Hepatocyte (in vitro differentiated cells): ENCODE measurements at places on chromosomes 3 and 15.

GRCh38 chr3:191244242-191244867 is 45.3 kb downstream of the OSTN start:
- DNase-seq = no peak

- peak; percentile 63 for DNase-seq
Measured at GRCh38 chr15:64851503-64851840, 9.8 kb downstream of the PLEKHO2 start.

DNA sequence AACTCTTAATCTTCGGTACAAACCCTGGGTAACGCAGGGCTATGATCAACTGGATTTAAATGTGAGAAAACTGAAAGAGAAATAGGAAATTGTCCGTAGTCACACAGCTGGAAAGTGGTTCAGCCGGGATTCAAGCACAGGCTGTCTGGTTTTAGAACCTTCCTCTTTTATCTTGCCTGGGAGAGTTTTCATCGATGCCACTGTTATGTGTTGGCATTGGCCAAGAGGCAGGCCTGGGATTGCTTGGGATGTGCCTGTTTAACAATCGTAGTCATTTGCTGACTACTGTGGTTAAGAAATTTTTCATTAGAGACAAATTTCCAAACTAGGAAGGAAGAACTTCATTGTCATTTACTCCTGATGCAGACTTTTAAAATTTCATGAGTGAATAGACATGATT is 4.3 kb downstream of the MCTP2 start:
- no peak for DNase-seq

DNA sequence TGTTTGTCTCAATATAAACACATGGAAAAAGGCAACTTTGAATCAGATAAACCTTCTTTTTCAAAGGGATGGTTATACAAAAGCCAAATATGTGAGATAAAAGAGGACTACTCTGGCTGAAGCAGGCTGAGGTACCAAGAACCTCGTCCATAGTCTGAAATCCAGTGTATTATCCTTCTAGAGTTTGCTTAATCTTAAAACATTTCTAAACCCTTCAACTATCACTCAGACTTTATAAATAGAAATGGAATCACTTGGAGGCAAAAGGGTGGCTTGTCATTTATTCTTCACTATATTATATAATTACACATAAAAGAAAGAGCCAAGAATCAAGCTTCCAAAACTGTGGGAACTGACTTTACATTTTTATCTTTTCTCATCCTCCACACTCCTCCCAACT is 303.6 kb downstream of the PLCL2 start:
- DNase-seq = no peak

DNA sequence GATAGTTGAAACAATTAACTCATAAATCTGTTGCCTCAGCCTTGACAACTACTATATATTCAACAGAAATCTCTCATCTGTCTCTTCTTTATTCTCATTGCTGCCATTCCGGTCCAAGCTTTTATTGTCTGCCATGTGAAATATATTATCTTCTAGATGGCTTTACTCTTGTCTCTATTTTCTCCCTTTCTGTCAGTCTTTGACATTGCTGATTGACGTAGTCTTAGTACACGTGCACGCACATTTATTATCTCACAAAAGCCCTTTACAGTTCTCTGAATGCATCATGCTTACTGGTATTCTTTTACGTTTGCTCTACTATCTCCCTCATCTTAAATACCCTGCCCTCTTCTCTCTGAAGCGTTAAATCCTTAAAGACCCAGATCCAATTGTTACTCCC is 5.6 kb downstream of the PDIA3 start:
- no peak for DNase-seq

DNA sequence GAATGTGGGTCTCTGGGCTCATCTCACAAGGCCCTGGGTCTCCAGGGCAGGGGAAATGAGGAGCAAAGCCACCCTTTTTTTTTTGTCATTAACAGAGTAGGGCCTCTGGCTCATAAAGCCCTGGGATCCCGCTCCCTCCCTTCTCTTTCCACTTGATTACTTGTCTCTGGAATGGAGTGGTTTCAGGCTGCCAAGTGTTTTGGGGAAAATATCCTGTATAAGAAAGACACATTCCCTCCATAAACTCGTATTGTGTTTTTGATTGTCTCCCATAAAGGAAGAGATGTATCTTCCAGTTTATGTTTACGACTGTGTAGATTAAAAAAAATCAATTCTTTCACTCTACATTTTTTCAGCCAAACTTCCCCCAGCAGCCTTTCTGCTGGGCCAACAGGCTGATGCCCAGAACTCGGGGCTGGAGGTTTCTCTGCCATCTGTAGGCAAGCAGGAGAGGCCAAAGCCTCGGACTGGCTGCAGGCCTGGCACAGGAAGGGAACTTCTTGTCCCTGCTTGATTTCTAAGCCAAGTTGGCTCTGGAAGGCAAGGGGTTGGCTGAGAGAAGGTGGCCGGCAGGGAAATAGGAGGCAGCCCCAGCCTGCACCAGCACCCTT is 49.4 kb upstream of the INSYN1 start:
- DNase-seq = no peak

GRCh38 chr3:16789344-16790120 is 95.2 kb upstream of the PLCL2 start:
- no peak for DNase-seq

- no peak for DNase-seq
Measured at GRCh38 chr15:39502082-39502447, 78.8 kb upstream of the THBS1 start.

GRCh38 chr3:112013784-112014143 is 15.0 kb downstream of the TAGLN3 start:
- DNase-seq = no peak

DNA sequence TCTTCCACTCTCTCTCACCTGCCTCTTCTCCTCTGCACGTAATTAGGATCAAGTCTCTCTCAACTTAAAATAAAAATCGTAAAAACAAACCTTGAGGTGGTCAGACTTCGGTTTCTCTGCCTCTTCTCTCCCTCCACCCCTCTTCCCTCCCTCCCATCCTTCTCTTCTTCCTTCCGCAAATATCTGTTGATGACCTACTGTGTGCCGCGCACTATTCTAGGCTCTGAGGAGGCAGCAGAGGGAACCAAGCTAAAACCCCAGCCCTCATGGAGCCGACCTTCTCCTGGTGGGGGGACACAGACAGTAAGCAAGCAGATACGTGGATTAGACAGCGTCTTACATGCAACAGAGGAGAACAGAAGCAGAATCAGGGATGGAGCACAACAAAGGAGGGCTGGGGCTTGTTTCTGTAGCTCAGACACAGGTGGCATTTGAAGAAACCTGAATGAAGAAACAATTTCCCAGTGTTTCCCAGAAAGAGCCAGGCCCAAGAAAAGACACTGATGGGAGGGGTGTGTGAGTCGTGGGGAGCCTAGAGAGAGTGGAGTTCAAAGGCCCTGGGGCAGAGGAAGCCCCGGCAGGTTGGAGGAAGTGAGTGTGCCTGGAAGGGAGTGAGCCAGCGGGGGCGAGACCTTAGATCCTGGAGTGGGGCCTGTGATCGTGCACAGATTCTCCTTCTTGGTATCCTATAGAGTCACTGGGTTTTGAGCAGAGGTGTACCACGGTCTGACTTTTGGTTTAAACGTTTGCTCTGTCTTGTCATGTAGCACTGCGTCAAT is 80.5 kb downstream of the TOP2B start:
- DNase-seq = no peak

- no peak for DNase-seq
Measured at GRCh38 chr3:177482048-177482691, 284.9 kb upstream of the TBL1XR1 start.

- no peak for DNase-seq
Measured at GRCh38 chr15:64763874-64764273, 11.5 kb downstream of the RBPMS2 start.

DNA sequence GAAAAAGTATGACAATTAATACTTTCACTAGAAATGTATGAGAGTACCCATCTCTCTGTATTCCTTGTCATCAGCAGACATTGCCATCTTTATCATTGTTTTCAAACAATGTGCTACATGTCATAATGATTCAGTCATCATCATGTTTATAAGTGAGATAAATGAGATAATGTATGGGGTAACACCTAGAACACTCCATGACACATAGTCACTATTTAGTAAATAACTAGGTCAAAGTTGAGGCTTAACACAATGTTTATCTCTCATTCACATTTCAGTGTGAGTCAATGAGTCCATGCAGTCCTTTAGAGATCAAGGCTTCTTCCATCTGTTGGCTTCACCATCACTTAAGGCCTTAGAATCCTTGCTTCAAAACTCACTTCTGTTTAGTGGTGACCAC is 70.0 kb downstream of the NLGN1 start:
- DNase-seq = no peak

DNA sequence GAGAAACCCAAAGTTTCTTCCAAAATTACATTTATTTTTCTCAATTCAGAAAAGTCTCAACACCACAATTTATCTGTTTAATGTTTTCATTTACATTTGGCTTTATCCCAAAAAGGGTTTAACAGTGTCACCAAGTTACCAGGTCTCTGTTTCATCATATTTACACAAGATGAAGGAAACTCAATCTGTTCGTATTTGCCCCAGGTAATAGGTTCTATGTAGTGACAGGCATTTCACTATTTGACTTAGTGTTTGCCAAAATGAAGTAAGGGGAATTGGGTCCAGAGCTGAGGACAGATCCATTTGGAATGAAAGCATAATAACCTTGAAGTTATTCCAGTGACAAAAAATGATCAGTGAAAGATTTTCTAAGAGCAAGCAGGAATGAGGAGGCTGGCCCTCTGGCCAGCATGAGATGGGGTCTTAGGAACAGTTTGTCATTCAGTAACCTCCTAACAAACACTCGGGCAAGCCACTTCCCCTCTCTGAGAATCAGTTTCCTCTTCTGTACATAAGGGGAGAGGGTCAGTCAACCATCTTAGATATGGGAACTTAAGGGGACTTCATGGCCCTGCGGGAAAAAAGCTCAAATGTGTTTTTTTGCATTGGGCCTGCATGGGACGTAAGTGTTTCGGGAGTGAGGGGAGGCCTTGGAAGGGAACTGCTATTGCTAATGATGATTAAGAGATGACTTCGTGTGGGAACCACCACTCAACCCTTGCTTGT is 31.8 kb downstream of the UMPS start:
- no peak for DNase-seq

- DNase-seq = no peak
Measured at GRCh38 chr3:172210355-172210754, 171.0 kb downstream of the FNDC3B start.

GRCh38 chr15:67188551-67189218 is 65.8 kb downstream of the AAGAB start:
- peak; percentile 66 for DNase-seq

GRCh38 chr3:37214076-37214475 is 39.7 kb upstream of the LRRFIP2 start:
- DNase-seq = no peak

GRCh38 chr15:63836579-63836978 is 2.8 kb upstream of the HERC1 start:
- no peak for DNase-seq

DNA sequence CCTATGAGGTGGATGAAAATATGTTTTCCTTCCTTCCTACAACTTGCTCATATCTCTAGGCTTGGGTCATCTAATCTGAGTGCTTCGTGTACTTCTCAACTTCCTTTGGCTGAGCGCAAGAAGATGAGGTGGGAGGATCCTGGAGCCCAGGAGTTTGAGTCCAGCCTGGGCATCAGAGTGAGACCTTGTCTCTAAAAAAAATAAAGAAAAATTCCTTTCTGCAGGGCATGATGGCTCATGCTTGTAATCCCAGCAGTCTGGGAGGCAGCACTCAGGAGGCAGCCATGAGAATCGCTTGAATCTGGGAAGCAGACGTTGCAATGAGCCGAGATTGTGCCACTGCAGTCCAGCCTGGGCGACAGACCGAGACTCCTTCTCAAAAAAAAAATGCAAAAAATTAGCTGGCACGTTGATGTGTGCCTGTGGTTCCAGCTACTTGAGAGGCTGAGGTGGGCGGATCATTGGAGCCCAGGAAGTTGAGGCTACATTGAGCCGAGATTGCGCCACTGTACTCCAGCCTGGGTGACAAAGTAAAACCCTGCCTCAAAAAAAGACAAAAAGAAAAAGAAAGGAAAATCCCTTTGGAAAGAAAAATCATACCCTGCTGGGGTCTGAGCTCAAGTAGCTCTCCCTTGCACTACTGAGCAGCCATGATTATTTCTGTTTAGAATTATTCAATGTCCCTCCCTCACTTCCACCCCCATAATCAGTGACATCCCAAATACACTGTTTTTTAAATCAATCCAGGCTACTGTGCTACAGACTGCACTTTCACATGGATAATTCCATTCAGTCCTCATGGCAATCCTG is 28.0 kb upstream of the RAB11A start:
- no peak for DNase-seq

DNA sequence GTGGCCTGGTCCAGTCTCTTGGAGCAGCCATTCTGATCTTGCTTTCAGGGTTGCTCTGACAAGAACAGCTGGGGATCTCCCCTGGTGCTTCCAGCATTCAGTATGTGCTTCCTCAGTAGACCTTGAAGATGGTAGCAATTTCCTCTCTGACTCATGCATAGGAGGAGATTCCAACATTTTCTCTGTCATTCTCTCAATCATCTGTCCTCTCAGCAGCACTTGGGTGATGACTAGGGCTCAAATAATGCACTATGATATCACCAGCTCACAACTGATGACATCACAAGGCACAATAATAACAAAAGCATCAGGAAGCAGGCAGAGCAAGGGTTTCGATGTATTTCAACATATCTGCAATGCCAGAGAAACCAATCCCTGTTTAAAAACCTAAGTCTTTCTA is 52.7 kb downstream of the NFKBIZ start:
- DNase-seq = peak; percentile 25

DNA sequence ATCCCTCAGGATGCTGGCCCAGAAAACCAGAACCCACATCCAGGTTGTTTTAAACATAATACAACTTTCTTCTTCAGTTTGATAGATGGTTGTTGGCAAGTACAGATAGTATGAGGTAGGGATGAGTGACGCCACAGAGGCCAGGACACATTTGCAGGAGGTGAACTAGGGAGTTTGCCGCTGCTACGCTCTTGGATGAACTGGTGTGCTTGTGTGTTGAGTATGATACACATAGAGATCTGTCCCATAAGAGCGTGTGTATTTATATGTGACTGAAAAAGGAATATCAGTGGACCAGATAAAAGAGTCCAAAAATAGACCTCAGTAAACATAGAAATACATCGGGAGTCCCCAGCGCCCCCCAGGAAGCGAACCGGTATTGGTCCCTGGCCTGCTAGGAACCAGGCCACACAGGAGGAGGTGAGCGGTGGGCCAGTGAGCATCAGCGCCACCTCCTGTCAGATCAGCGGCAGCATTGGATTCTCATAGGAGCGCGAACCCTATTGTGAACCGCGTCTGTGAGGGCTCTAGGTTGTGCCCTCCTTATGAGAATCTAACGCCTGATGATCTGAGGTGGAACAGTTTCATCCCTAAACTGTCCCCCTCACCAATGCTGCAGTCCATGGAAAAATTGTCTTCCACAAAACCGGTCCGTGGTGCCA is 98.1 kb downstream of the LRRK1 start:
- no peak for DNase-seq

- DNase-seq = no peak
Measured at GRCh38 chr15:63463793-63464192, 40.6 kb upstream of the USP3 start.

- peak; percentile 82 for DNase-seq
Measured at GRCh38 chr3:42036483-42036823, 54.7 kb upstream of the TRAK1 start.
